ENCODE measurements at places on chromosomes 6 and 20.

DNA sequence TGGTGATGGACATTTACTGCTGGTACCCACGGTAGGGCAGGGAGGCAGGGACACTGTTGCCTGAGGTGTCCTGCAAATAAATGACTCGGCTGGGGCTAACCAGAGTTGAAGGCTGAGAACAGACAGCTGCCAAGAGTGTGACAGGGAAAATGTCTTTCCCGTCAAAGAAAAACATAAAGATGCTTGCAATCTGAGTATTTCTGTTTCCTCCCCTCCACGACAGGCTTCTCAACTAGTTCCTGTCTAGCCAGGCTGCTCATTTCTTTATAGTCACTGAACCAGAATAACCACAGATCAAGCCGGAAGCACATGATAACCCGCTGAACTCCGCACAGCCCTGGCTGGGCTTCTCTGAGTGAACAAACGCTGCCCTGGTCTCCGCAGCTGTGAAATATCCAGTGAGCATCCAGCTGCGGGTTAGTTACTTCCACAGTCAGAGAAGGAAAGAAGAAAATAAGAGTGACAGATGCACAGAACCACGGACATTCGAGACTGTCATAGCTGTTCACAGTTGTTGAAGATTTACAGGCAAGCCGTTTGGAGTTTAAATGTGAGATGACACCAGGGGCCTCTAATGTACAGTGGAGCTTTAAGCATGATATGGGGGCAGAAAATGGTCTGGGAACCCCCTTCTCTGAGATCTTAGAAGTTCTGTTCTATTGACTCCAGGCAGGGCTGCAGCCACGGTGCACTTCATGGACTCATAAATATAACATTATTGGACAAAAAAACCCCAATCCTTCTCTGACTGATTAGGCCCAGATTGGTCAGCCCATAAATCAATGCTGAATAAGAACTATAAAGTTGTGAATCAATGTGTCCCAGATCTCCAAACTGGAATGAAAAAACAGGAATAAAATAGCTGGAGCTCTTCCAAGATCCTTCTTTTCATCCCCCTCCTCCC lies 299.9 kb upstream of the SUPT3H start:
- DNase-seq = no peak

- DNase-seq = no peak
These were observed 46.1 kb downstream of the LYRM4 start for GRCh38 chr6:5214570-5215052.

GRCh38 chr20:48403167-48403761 lies 424.5 kb downstream of the PREX1 start:
- no peak for DNase-seq

GRCh38 chr20:20373091-20373571 lies 5.2 kb downstream of the INSM1 start:
- peak; percentile 66 for DNase-seq

GRCh38 chr6:4302524-4302923 lies 167.1 kb upstream of the ECI2 start:
- no peak for DNase-seq

DNA sequence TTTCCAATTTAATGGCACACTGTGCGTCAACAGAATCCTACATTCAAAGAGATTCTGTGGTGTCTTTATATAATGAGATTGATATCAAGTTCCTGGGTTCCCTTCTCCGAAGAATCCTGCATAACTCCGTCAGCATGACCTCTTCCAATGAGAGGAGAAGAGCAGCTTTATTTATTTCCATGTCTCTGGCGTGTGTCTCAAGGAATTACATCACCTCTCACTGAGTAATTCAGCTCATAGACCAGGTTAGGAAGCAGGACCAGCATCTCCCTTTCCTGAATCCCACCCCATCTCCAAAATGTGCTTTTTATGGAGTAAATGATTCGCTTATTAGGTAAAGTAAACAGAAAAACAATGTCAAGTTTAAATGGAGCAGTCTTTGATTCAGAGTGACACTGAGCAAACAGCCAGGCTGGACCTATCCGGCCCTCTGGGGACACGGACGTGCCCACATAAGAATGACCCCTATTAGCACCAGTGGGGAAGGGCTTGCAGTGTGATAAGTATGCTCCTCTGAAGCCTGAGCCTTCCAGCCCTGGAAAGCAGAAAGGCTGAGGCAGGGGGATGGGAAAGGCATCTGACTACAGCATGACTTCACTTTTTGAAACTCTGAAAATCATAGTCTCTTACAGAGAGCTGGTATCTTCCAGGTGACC lies 165.2 kb downstream of the CLIC5 start:
- DNase-seq = no peak

GRCh38 chr6:139885909-139886308 lies 511.5 kb upstream of the CITED2 start:
- no peak for DNase-seq

- DNase-seq = no peak
These were observed 194.0 kb downstream of the GMPR start for GRCh38 chr6:16432075-16433032.

- no peak for DNase-seq
These were observed 671.7 kb upstream of the NRSN1 start for GRCh38 chr6:23454080-23454976.

- DNase-seq = no peak
These were observed 583.5 kb downstream of the DOK5 start for GRCh38 chr20:55058938-55059337.

DNA sequence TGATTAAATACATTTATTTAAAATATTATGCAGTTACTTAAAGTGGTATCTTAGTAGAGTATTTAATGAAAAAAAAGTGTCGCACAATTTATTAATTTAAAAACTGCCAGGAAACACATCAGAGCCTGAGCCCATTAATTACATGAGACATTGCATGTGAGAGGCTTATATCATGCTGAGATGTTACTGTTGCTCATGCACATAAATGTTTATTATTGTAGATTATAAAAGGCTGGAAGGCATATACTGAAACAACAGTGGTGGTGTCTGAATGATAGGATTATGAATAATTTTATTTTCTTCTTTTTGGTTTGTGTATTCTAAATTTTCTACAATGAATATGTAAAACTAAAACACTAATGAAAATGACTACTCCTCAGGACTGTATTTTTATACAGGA lies 45.7 kb upstream of the TXNDC5 start:
- no peak for DNase-seq

DNA sequence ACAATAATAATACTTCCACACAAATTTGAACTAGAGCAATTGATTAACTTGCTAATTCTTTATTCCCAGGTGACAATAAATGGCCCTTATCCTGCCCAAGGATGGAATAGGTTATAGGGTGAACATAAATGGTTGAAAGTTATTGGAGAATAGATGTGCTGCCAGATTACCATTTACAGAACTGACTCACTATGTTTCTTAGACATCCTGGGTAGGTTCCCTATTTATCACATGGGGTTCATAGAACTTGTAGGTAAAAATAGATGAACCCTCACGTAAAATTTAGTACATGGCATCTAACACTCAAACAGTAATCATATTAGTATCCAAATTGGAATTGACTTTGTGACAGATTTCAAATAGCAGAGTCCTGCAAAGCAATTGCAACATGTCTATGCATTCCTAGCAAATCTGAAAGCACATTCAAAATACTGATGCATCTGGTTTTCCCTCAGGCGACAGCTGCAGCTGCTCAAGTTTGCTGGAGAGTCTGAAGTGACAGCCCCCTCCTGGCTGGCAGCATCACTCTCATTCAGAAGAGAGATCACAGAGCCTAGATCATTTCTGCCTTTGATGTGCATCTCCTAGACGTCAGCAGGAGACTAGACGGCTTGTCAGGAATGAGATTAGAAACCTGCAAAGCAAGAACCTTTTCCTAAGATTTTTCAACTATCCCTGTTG lies 80.2 kb upstream of the RNF217 start:
- no peak for DNase-seq

GRCh38 chr20:25282034-25282781 lies 34.3 kb downstream of the PYGB start:
- DNase-seq = no peak

GRCh38 chr20:46703435-46703834 lies 6.0 kb upstream of the SLC2A10 start:
- no peak for DNase-seq

DNA sequence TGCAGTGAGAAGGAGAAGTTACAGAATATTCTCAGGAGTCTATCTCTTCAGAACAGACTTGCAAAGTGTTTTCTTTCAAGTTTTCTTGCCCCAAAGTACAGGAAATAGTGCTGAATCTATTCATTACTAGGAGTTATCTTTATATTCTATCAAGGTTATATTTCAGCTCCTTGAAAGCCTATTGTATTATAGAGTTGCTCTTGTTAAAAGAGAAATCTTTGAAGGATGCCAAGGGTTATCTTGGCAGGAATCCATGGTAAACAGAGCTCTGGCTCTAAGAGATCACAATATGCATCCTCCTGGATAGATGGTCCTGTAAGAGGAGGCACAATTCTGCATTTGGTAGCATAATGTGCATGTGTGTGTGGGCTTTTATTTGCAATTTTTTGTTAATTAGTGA lies 21.2 kb upstream of the SNRPB2 start:
- DNase-seq = no peak

DNA sequence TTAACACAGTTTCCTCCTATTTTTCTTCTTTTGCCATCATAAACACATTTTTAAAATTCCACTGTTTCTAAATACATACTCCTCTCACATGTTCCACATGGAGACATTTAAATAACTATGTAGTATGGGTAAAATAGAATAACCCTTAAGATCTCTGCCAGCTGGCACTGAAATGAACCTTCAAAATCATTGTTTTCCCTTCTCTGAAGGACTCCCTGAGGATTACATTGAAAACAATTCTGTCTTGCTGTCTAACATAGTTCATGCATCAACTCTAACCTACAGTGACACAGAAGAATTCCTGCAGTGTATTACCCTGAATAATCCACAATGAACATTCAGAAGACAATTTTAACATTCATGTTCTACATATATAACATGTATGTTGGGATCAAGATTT lies 1361.8 kb upstream of the CITED2 start:
- no peak for DNase-seq

- DNase-seq = peak; percentile 69
These were observed 44.1 kb upstream of the MOXD1 start for GRCh38 chr6:132445201-132445951.

GRCh38 chr20:9225879-9226278 lies 157.0 kb downstream of the PLCB4 start:
- no peak for DNase-seq

GRCh38 chr20:47753576-47754387 lies 31.5 kb downstream of the SULF2 start:
- no peak for DNase-seq

- DNase-seq = no peak
These were observed 1395.9 kb downstream of the EPHA7 start for GRCh38 chr6:92023410-92023966.

DNA sequence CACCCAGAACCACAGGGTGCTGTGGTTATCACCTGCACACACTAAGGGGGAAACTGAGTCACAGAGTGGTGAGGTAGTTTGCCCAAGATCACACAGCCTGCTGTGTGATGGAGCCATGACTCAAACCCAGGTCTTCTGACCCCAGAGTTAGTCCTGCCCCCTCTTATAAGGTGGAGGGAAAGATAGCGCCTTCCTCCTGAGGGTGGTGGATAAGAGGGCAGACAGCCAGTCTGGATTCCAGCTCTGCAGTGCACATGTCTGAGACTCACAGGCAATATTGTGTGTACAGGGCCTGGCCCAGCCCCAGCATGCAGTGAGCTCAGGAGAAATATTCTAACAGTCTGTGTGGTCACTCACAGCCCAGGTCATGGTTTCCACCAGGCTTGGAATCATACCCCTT lies 393.7 kb downstream of the CDH4 start:
- DNase-seq = no peak

- no peak for DNase-seq
These were observed 22.1 kb downstream of the BACH2 start for GRCh38 chr6:90274451-90275030.

DNA sequence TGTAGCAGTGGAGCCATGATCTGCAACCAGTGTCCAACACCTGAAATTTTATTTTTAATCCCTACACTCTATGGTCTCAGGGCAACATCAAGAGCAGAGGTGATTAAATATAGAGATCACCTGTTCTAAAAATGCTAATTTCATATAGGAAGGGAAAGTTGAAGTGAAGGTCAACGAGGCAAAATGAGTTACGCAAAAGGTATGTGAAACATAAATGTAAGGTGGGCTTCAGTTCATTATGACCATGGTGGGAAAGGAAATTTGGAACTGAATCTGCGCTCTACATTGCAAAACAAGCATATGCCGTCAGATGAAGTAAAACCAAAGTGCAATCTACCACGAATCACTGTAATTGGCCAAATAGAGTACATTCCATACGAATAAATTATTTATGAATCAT lies 35.2 kb upstream of the STMND1 start:
- DNase-seq = no peak

GRCh38 chr6:25042036-25042521 lies 106.3 kb upstream of the RIPOR2 start:
- DNase-seq = no peak

- DNase-seq = no peak
These were observed 204.2 kb downstream of the BCAS1 start for GRCh38 chr20:53865901-53866793.

- no peak for DNase-seq
These were observed 796 bp upstream of the RREB1 start for GRCh38 chr6:7106752-7107577.

- peak; percentile 53 for DNase-seq
These were observed 21.7 kb upstream of the RANBP9 start for GRCh38 chr6:13733178-13733887.

DNA sequence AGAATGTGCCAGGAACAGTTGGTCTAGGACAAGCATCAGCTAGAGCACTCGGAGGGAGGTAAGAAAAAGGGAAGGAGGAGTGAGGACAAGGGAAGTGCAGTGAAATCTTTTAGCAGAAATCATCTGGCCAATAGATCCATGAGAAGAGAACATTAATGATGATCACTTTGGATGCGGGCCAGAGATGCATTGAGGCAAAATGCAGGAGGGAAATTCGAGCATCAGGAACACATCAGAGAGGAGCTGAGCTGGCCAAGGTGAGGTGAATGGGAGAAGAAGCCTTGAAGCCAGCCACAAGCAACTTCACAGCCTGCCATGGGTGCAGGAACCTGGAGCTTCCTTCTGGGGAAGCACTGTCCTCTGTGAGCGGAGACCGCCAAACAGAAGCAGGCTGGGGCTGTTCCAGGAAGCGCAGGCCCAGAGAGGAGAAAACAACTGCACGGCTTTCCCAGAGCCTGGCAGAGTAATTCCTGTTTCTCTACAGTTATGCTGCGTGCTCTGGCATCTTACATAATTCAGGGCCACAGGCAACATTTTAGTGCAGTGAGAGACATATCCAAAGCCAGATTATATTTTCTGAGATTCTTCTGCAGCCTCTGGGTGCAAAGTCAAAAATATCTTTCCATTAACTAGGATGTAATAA lies 143.8 kb downstream of the F13A1 start:
- no peak for DNase-seq

- DNase-seq = no peak
These were observed 175.8 kb upstream of the LRFN2 start for GRCh38 chr6:40762981-40763380.

- DNase-seq = peak; percentile 35
These were observed 51.1 kb downstream of the ENPP1 start for GRCh38 chr6:131858765-131859415.

Measured in AG09309 (cell line).